ENCODE measurements at places on chromosomes 5 and 9. TPM values are rescaled to one million over a fixed set of nuclear protein-coding genes. Genes with fewer than 3 reads are reported as not detected.

Gene PCDHB10
- total RNA-seq: not detected

Gene ARPC5L
- 80.7 TPM for total RNA-seq

GRCh38 chr5:101806410-101806809, 489.7 kb downstream of the SLCO4C1 start:
- DNase-seq: no peak

DNA sequence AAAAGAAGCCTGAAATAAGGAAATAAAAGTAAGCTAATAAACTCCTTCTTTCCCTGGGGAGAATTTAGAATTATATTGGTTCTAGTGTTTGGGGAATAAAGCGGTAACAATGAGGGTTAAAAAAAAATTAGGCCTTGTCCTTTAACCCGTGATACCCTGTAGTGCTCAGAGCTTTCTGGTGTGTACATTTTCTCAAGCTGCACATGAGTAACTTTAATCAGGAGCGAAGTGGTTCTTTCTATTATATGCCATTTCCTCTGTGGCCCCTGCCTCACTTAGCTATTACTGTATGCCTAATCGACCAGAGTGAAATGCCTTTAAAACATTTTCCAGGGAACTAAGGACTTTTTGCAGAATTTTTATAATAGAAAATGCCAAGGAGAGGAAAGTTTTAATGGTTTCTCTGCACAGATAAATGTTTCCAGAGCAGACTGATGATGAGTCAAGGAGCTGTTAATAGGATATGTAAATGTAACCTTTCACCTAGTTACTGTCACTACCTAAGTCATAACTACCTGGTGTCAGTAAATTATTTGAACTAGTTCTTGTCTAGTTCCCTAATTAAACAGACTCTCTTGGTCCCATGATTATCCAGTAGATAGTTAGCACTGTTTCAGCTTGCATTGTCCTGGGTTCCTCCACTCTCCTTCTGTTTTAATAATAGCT, 7.6 kb downstream of the PAM start:
- DNase-seq: no peak

DNA sequence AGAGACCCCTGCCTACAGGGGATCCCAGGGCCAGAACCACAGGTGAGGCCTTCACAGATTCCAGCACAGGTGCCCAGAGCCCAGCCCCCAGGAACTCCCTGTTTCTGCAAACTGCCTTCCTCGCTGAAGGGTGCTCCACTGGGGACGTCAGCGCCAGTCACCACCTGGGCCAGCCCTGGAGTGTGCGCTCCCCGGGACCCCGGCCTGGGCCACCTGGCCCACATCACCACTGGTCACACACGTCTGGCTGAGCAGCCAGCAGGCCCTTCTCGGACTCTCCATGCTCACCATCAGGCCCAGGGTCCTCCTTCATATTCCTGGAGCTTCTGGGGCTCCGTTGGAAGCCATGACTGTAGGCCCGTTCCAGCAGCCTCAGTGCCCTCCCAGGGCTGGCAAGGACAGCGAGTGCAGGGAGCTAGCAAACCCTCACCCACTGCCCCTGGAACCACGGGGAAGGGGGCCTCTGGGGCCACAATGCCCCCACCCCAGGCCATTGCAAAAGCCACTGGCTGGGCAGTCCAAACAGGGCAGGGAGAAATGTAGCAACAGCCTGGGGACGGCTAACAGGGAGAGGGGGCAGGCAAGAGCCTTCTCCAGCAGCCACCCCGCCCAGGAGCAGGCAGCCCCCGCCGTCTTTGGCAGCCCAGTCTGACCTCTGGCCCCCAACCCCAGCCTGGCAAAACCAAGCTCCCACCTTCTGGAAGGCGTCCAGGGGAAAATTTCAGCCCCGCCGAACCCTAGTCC, 1.3 kb downstream of the AGPAT2 start:
- no peak for DNase-seq

DNA sequence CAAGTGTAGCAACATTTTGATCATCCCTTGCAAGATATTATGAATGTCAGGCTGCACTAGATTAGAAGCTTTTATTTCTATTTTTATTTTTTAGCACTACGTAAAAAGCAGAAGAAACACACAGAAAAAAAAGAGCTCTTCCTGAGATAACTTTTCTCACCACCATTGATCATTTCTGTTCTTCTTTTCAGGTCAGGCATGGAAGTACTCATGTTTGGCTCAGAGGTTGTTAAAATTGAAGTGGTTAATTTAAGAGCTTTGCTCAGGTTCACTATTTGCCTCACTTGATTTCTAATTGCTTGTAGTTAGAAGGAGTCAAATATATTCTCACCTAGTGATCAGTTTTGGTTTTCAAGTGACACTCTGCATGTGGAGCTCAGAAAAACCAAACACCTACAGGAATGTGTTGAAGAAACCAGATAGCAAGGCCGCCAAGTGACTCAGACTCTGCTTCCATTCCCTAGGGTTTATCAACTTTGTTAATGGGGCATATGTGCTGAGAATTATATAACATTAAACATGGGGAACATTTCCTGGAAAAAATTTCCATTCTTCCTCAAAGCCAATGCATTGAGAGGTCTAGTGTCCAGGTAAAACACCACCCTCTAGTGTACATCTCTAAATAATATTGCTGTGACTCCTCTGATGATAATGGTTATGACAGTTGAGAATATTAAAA, 679.8 kb downstream of the CETN3 start:
- peak; percentile 24 for DNase-seq

DNA sequence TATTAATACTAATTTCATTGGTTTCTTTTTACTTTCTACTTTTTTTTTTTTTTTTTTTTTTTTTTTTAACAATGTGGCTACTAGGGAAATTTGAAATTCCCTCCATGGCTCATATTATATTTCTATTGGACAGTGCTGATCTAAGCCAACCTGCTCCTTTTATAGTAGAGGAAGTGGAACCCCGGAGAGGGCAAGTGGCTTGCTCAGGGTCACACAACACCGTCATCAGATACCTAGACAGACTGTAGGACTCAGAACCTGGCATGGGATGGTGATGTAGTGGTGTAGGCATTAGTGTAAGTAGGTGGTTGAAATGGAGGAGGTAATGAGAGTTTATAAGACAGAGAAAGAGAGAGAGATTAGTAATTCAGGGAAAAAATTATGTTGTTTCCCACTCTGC, 10.8 kb downstream of the ZNF618 start:
- DNase-seq: no peak

GRCh38 chr5:166994226-166994625, 1297.2 kb upstream of the WWC1 start:
- no peak for DNase-seq

- DNase-seq: no peak
Measured at GRCh38 chr9:68709291-68710110, 4.5 kb downstream of the PIP5K1B start.

DNA sequence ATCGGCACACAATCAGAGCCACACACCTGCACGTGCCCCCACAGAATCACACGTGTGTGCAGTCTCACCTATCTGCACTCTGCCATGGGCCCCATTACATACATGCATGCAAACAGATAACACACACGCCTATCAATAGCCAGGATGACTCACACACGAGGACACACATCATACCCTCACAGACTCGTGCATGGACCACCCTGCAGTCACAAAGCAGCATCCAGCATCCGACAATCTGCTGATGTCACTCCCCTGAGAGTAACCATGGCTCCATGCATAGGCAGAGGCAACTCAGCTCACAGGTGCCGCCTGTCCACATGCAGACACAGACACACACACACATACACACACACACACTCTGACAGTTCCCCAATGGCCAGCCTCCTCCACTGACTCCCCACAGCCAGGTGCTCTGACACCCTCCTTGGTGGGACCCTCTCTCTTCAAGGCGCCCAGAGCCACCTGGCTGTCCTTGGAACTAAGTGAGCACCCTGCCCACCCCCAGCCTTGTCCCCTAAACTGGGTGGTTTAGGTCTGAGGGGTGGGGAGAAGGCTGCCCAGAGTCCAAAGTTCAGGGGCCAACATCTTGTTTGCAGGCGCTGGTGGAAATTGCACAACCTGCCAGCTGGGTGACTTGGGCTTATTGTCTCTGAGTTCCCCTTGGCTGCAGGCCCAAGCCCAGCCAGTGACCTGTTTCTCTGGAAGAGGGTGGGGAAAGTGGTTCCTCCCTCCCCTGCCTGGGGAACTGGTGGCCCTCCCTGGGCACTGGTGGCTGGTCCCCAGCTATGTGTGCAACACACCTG, 34.6 kb upstream of the NEK6 start:
- DNase-seq: no peak

DNA sequence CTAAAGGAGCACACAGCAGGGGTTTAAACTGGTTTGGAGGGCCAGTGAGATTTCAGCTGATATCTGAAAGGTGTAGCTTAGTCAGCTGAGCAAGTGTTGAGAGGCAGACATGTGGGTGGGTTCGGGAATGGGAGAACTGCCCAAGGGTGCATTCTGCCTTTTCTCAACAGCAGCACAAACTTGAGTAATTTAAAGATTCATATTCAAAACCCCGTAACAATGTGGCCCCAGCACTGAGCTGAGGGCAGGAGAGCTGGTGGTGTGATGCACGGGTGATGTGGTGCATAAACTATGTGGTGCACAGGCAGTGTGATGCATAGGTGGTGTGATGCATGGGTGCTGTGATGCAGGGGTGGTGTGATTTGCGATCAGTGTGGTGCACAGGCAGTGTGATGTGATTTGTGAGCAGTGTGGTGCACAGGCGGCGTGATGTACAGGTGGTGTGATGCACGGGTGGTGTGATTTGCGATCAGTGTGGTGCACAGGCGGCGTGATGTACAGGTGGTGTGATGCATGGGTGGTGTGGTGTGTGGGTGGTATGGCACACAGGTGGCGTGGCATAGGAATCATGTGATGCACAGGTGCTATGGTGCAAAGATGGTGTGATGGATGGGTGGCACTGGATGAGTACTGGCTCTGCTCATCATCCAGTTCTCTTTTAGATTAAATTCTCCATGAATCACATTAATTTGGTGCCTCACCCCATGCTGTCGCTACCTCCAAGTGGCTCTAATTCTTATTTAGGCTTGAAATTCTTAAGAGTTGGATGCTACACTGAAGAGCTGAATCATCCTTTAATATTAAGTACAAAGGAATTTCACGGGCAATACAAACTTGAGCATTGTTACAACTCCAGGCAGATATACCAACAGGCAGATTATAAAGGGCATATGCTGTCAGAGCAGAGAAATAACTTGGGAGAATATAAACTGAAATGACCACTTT, 53.6 kb downstream of the DAP start:
- DNase-seq: peak; percentile 72
